ENCODE measurements at places on chromosomes 3 and 15.

GRCh38 chr3:127768346-127769008 lies 53.8 kb downstream of the MGLL start:
- peak; percentile 33 for DNase-seq

- no peak for DNase-seq
These were observed 225.9 kb downstream of the IGSF11 start for GRCh38 chr3:118808723-118809122.

GRCh38 chr3:105503191-105503593 lies 136.5 kb downstream of the ALCAM start:
- DNase-seq, result no peak

DNA sequence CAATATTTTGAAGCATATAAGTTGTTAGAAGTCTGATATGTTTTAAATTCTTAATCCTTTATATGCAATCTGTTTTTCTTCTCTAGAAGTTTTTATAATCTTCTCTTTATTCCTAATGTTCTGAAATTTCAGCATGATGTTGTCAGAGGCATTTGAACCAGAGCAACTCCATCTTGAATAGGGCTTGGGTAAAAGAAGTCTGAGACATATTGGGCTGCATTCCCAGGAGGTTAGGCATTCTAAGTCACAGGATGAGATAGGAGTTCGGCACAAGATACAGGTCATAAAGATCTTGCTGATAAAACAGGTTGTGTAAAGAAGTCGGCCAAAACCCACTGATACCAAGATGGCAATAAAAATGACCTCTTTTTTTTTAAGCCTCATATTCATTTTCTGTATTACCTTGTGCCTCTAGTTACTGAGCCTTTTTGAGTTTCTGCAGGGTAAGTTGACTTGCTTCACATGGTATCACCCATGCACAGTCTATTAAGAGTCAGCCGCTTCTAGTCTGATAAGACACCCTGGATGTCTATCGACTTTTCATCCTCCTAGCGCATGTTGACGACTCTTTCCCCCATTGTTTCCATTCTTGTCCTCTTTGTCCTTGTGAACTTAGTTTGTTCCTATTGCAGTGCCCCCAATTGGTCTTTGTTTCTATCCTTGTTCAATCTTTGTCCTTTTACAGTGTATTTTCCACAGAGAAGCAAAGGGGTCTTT lies 80.8 kb upstream of the RNU6-1 start:
- DNase-seq, result no peak

DNA sequence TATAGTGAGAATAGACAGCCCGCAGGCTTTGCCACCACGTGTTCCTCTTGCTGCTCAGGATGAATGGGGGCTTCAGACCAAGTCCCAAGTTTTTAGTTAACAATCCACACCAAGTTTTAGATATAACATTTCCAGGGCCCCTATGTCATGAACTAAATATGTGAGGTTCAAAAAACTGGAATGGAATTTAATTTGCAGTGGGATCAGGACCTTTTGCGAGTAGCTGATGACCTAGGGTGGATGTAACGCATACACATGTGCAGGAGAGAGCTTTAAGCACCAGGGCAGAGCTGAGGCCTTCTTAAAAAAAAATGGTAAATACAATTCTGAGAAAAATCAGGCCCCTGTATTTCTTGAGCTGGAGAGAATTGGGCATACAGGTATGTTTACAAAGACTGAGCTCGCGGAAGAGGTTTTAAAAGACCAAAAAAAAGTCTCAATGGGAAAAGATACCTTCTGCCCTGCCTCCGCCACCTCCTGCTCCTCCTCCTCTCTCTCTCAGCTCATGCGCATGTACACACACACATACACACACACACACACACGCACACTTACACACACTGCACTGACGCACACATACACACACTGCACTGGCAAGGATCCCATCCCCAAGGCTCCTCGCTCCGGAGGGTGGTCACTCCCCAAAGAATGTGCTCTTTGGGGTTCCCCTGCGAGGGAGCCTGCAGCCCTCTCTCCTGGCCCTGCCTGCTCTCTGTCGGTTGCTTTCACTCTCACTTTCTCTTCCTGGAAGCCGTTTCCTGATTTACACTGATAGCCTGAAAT lies 48.2 kb upstream of the IGF1R start:
- DNase-seq, result peak; percentile 10

- DNase-seq, result no peak
These were observed 203.7 kb upstream of the TLE3 start for GRCh38 chr15:70301396-70301795.

DNA sequence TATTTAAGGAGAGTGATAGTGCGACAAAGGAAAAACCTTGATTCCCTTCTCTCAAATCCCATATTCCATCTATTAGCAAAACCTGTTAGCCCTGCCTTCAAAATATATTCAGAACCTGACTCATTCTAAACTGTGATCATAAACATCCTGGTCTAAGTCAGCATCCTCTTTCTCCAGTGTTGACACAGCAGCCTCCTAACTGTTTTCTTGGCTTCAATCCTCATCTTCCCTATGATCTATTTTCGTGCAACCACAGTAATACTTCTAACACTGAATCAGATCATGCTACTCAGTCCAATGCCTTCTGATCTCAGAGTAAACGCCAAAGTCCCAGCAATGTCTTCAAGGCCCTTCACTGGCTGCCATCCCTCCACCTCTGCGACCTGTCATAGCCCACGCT lies 785.1 kb downstream of the EDEM1 start:
- no peak for DNase-seq

DNA sequence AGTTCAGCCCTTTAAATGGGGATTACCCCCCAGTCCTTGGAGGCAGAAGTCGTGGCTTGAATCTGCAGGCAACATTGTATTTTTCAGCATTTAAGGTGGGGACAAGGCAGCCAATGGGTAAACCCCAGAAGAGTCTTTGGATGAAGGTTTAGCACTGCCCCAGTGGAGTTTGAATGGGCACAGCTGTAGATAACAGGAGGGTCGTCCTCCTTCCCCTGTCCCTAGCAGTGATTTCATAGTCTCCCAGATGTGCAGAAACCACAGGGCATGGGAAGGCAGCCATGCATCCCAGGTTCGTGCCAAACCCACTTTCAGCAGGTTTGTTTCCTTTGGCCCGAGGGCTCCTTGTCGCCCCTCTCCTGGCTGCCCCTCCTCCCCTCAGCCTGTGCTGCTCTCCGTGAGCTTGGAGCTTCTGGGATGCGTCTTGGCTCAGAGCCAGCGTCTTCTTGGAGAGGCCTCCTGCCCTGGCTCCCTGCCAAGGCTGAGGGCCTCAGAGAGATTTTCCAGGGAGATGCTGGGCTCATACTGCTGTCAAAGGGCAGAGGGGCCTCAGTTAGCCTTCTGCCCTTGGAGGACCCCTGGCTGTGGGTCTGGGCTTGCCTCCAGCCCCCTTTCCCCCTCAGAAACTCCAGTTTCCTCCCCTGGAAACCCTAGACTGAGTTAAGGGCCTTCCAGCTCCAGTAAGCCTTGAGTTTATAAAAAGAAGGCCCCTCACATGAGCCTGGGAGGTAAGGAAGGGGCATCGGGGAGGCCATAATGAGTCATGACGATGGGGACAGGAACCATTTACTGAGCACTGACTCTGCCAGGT lies 48.9 kb upstream of the POLG start:
- no peak for DNase-seq

DNA sequence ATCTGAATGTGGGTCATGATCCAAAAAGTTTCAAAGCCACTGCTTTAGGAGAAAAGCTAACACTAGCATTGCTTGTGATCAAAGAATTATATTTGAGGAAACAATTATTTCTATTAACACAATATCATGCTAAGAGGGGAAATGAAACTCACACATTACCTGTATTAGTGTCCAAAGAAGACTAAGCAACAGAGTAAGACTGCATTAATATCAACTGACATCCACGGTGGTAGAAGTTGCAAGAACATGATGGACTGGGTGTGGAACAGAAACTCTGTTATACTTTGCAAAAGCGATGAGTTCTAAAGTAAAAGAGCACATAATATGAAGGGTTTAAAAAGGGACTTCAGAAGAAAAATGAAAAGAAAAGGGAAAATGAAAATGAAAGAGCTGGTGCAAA lies 648.3 kb upstream of the NECTIN3 start:
- no peak for DNase-seq

- DNase-seq, result no peak
These were observed 2.8 kb downstream of the ZIC4 start for GRCh38 chr3:147403511-147403910.

DNA sequence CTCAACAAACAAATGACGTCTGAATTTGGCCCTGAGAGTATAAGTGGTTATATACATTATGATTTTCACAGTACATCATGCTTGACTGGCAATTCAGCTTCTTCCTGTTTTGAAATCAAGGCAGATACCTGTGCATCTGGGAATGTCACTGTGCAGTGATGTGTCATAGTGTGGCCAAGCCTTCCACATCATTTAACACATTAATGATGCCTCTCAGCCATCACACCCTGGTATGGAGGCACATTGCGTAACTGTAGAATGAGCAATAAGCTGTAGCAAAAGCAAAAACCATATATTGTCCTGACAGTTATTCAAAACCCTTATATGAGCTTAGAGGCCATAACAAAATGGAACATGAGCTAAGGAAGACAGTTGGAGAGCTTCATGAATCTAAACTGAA lies 246.0 kb downstream of the EPHA3 start:
- no peak for DNase-seq

DNA sequence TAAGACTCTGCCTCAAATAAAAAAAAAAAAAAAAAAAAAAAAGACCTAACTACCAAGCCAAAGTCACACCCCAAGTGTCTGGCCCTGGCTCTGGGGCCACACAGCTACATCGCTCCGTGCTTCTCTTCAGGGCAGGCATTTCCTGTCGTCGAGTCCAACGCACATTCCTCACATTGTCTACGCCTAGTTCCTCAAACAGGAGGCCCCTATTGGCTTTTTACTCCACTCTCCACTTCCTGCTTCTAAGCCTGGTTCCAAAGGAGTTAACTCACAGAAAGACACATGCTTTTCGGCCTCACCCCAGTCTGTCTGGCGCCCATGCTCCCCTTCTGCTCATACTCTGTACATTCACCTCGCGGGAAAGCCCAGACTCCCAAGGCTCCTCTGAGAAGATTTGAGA lies 28.8 kb downstream of the KNG1 start:
- peak; percentile 37 for DNase-seq

- DNase-seq, result no peak
These were observed 70.3 kb downstream of the MYLK start for GRCh38 chr3:123813876-123814275.

DNA sequence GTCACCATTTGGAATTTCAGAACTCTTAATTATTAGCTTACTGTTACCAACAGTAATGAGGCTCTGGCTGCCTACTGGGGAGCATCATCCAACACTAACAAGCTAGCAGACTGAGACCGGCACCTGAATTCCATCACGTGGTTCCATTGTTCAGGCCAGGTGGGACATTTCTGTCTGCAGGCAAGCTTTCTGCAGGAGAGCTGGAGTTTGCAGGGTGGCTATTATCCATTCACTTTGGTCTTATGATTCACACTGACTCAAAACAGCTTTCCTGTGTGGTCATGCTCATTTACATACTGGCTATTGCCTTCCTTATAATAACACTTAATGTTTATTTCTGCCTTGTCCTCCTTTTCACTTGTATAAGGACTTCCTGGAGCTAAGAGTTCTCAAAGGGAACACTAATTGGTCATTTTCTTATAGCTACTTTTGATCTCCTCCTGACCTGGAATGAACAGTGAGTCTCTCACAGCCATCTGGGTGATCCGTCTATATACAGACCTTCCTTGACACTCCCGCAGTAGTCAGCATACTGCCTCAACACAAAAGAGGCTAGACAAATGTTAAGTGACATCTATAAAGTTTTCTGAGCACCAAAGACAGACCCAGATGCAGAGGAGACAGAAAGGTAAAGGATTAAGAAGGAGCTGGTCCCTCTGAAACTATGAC lies 695.4 kb downstream of the FHIT start:
- no peak for DNase-seq

GRCh38 chr3:73049319-73049718 lies 12.1 kb upstream of the EBLN2 start:
- no peak for DNase-seq

- DNase-seq, result no peak
These were observed 406.2 kb downstream of the RBMS3 start for GRCh38 chr3:29686889-29687592.
